RPMI7951 (cell line): ENCODE measurements at places on chromosomes 1 and 21. TPM values are rescaled to one million over a fixed set of nuclear protein-coding genes. Genes with fewer than 3 reads are reported as not detected.

Gene SLC2A5
- 4.3 and 6.9 TPM in 2 replicates for total RNA-seq

Gene LRRC8B
- total RNA-seq, result 0.49 and 1.1 TPM in 2 replicates

Gene CDKN2C
- total RNA-seq, result 108 and 133 TPM in 2 replicates

Gene S100A9
- total RNA-seq, result 1.1 and 2.4 TPM in 2 replicates

Gene LHX8
- total RNA-seq, result 8.6 and 9.0 TPM in 2 replicates

Gene ELAPOR1
- total RNA-seq, result 0.29 and 0.36 TPM in 2 replicates

Gene DNASE2B
- not detected in 2 replicates for total RNA-seq

Gene HPDL
- total RNA-seq, result 2.3 TPM in 2 replicates

Gene RAB7B
- total RNA-seq, result 0.96 and 0.98 TPM in 2 replicates

Gene ANGEL2
- total RNA-seq, result 26.2 and 30.0 TPM in 2 replicates

GRCh38 chr1:113834716-113835115, 22.4 kb upstream of the RSBN1 start:
- DNase-seq, result no peak

DNA sequence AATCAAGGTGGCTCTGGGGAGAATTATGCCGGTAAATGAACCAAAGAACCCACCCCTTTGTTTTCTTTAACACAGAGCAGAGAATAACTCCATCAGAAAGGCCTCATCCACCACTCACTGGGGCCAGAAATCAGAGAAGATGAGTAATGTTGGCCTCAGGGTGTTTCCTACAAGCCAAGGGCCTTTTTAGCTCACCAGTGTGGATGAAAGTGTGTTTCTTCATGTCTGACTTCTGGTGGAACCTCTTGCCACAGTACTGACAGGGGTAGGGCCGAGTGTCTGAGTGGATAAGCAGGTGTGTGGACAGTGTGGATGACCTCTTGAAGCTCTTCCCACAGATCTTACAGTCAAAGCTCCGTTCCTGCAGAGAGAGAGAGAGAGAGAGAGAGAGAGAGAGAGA, 8.3 kb downstream of the GFI1 start:
- DNase-seq, result no peak

DNA sequence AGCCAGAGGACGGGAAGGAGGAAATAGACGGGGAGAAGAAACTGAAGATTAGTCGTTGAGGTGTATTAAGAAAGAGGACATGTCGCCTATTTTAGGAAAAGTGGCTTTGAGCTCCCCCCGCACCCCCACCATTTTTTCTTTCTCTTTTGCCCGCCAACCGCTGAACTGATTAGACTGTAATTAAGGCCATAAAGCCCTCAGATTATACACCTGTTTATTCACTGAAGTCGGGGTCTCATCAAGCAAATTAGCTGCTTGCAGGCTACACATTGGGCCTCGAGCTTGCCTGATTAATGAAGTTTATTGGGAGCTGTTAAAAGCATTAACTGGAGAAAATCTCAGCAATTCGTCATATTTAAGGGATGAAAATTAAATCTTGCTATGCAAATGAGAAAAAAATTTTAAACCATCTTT, 119.4 kb upstream of the RRP15 start:
- no peak for DNase-seq

DNA sequence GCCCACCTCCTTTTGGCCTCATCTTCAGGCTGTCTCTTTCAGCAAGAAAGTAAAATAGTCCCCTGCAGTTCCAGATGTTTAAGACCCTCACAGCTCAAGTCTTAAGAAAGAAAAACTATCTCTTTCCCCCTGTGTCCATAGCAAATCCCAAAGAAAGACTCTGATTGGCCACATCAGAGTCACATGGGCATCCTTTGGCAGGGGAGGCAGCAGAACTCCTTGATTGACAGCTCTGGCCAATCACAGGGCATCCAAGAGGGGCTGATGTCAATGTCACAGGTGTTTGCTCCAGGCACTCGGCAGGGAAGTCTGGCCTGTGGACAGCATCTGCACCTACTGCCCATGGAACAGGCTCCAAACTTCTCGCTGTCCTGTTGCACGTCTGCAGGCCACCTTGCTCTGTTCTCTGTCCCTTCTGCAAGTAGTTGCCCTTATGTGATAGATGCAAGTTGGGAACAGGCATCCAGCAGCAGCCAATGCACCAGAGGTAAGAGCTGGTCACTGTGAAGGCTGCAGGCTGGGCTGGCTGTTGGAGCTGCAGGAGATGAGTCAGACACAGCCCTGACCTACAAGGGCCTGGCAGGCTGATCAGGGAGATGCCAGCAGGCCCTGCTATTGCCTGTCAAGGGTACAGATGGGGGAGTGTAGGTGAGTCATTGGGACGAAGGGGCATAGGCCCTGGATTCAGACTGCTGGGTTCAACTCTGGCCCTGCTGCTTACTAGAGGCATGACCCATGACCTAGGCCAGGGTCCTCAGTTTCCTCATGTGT, 96.8 kb upstream of the TMEM51 start:
- DNase-seq, result peak; percentile 55

- no peak for DNase-seq
Measured at GRCh38 chr1:183821309-183821888, 16.5 kb downstream of the RGL1 start.

DNA sequence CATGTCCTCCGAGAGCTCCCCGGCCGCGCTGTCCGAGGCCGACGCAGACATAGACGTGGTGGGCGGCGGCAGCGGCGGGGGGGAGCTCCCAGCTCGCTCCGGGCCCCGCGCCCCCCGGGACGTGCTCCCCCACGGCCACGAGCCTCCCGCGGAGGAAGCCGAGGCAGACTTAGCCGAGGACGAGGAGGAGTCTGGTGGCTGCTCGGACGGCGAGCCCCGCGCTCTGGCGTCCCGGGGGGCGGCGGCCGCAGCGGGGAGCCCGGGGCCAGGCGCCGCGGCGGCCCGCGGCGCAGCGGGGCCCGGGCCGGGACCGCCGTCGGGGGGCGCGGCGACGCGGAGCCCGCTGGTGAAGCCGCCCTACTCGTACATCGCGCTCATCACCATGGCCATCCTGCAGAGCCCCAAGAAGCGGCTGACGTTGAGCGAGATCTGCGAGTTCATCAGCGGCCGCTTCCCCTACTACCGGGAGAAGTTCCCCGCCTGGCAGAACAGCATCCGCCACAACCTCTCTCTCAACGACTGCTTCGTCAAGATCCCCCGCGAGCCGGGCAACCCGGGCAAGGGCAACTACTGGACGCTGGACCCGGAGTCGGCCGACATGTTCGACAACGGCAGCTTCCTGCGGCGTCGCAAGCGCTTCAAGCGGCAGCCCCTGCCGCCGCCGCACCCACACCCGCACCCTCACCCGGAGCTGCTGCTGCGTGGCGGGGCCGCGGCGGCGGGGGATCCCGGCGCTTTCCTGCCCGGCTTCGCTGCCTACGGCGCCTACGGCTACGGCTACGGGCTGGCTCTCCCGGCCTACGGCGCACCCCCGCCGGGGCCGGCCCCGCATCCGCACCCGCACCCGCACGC, 547 bp downstream of the FOXD2 start:
- DNase-seq, result peak; percentile 21

DNA sequence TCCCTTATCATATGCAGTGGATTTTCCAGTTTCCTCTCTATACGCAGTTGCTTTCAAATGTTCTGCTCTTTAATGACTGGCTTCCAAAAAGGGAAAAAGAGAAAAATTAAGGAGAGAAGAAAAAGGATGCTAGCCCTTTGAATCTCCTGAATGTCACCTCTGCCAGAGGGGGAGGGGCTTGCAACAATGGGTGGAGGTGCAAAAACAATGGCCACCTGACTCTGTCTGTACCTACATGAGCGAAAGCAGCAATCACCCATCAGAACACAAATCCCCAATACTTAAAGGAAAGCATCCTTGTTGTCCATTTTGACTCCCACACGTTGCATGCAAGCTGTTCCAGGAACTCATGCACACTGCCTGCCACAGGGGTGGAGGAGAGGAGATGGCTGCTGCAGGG, 61.2 kb downstream of the CCDC30 start:
- DNase-seq, result no peak
